ENCODE measurements at places on chromosomes 1 and 21.

DNA sequence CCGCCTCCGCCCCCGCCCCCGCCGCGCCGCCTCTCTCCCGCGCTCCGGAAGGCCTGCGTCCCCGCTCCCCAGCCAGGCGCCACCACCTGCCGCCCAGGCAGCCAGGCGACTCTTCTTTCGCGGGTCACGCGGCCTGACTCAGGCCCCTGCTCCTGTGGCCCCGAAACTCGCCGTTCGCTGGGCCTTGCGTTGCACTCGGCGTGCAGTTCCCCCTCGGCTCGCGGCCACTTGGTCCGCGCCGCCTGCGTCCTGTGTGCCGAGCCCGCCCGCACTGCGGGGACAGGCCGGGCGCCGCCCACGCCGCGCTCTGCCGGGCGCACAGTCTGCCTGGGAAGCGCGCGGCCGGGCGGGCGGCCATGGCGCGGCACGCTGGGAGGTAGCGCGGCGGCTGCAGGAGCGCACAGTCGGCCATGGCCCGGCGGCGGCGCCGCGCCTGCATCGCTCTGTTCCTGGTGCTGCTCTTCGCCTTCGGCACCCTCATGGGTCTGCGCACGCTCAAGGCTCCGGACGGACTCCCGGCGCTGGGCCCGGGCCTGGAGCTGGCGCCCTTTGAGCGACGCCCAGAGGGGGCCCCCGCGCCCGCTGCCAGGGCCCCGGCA is at the start of gene MANEAL:
TSS of gene MANEAL (plus strand) at position 75 of the 599 bp plus-strand sequence. CDS start at position 411, 336 bp downstream.
- peak; percentile 89 for DNase-seq

DNA sequence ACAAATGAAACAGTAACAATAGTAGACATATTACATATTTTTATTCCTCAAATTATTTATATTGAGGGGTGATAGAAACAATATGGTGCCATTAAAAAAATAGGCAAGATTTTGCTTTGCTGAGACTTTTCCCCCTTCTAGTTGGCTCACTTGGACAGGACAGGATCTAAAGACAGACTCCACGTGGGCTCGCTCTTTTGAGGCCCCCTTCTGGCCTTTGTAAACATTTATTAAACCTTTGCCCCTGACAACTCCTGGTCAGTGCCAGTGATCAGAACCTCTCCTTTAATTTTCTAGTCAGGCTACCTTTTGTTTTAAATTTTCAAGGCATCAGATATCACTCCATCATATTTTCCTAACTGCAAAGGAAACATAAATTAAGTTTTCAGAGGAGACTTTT is 49.7 kb upstream of the IFI44L start:
- DNase-seq = no peak

GRCh38 chr1:203251466-203251865 is 22.0 kb upstream of the CHIT1 start:
- DNase-seq = no peak

DNA sequence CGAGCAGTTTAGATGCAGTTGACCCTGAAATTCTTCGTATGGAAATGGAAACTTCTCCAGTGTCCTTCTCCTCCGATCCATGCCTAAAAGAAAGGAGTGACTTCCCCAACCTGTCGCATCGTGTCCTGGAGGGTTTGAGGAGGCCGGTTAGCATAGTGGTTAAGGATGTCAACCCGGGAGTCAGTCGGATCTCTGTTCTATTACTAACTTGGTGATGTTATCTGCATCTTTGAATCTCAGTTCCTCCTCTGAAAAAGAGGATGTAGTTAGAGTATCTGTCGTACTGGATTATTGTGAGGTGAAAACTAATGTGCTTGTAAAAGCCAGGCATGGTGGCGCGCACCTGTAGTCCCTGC is 684 bp downstream of the ZBTB8B start:
- DNase-seq = peak; percentile 37

DNA sequence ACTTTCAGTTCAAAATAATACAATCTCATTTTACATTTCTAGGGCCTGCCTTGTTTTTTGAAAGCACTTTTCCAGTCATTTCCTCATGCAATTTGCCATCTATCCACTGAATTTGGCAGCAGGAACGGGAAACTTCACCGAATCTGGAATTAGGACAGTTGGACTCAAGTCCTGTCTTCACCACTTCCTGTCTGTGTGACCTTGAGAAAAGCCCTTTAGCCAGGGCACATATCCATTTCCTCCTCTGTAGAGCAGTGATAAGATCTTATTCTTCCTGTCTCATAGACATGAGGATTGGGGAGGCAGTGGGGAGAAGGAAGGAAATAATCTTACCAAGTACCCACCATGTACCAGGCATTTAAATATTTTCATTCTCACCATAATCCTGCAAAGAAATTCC is 12.0 kb downstream of the VAV3 start:
- DNase-seq = peak; percentile 15
